Activated CD8-positive, alpha-beta T cell treated with anti-CD3 and anti-CD28 coated beads, Interleukin-2, amount 10 ng/mL, durations not matched to agents 7 days and 5 days (primary cell): ENCODE measurements at places on chromosomes 5 and 9.

- no peak for DNase-seq
Observed at GRCh38 chr9:113012492-113012891, 500 bp upstream of the ZNF883 start.

GRCh38 chr5:180105827-180106312 lies 34.3 kb upstream of the RNF130 start:
- DNase-seq, result no peak

GRCh38 chr5:1031306-1031959 lies 22.8 kb downstream of the NKD2 start:
- DNase-seq, result no peak

GRCh38 chr9:99259231-99259918 lies 37.3 kb downstream of the SEC61B start:
- peak; percentile 72 for DNase-seq

GRCh38 chr9:108543251-108543778 lies 312.5 kb downstream of the ACTL7B start:
- DNase-seq, result no peak

DNA sequence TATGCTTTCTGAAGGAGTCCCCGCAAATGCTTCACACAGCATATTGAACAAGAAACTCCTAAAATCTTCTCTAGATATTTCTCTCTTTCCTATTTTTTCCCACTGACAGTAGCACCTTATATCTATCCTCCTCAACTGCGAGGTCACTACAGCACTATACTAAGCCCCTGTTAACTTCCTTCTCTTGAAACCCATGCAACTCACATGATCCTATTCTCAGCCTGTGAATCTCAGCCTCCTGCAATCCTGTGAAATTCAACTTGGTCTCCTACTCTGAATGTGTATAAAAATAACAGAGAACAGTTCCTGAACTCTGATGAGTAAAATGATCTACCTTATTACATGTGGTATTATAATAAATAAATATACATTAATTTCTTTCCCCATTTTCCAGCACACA lies 6.1 kb upstream of the PLGRKT start:
- DNase-seq, result no peak

DNA sequence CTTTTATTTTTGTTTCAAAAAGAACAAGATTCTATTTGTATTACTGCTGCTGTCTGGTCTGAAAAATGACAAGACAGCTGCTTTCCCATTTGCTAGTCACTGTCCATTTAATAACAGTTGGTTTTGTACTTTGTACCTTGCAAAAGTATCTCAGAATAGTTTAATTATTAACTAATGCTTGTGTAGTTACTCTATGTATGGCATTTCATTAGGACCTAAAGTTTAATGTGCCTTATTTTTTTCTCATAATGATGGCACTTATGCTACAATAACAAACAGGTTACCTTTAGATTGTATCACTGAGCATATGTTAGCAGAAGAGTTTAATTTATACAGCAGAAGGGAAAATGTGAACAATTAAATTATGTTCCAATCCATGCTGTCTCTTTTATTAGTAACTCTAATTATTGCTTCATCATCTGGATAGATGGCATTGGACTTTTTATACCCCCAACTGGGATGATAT lies 134.2 kb downstream of the CDH10 start:
- DNase-seq, result no peak

GRCh38 chr5:55856516-55857246 lies 5.5 kb downstream of the IL31RA start:
- DNase-seq, result peak; percentile 65

- DNase-seq, result no peak
Observed at GRCh38 chr5:77915346-77915745, 139.2 kb upstream of the TBCA start.

GRCh38 chr5:156386976-156387375 lies 60.0 kb downstream of the SGCD start:
- no peak for DNase-seq

DNA sequence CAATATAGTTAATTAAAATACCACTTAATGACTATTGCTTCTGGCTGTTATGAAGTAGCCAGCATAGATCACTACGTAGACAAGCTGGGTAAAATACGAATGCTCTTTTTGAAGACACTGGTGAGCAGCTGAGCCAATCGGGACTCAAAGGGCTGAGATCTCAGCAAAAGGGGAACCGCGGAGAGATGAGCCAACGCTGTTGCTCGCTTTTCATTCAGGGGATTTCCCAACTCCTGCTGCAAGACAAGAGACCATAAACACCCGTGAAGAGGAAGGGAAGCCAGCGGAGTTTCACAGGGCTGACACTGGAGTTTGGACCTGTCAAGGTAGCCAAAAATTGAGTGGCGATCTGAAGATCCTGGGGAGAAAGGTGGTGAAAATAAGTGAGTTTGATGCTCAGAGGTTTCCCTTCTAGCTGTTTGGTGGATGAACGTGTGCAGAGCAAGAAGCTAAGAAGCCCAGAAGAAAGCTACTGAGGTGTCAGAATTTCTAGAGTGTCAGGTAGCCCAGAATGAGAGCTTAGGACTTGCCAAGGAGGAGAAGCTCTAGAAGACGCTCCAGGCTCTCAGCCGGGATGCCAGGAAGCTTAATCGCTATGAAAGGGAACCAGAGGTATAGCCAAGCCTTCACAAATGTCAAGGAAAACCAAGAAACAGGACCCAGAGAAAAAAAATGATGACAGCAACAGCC lies 79.6 kb upstream of the RNU6ATAC start:
- no peak for DNase-seq

GRCh38 chr9:14262827-14263226 lies 51.1 kb downstream of the NFIB start:
- DNase-seq, result no peak

DNA sequence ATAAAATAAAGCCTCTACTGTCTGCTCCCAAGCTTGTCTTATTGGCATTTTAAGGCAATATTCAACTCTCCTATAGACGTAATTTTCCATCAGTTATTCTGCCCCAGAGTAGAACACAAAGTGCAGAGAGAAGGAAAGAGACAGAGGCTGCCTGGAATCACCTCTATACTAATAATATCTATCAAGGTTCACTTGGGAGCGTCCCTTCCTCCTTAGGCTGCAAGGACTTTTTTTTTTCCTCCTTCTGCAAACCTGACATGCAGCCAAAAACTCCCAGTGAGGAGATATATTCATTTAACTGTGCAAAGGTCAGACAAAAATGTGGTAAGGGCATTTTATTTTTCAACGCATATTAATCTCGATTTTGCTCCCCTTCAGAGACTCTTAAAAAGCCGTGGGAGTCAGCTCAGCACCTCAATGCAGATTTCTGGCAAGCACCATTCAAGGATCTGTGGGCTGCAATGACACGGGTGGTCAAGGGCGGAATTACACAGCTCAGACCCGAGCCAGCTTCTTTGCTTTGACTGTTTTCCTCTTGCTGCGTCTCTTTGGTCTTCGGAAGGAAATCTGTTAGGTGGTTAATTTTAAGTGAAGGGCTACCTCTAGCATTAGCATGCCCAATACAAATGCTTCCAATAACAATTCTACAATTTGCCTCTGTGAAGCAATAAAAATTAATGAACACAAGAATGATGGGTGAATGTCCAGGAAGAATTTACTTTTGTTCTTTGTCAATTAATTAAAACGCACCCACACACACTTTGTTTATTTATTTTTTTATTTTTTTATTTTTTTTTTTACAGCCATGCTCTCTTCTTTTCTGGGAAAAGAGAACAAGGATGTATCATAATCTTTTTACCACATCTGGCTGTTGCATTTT lies 587.7 kb upstream of the GRAMD2B start:
- no peak for DNase-seq

DNA sequence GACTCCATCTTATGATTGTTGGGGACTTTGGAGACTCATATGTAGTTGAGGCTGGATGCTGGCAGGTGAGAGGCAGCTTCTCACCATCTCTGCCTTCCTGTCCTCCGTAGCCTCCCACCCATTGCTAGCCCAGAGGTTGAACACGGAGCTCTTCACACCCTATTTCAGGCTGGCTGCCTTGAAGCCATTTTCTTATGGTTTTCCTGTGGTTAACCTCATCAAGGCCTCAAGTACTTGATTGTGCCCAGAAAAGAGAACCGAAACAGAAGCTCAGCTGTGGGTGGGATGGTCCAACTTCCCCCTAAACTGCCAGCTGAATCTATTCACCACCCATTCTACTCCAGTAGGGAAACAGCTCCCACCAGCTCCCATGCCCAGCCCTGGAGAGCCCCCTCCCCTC lies 102.9 kb downstream of the LIFR start:
- DNase-seq, result peak; percentile 83

- DNase-seq, result no peak
Observed at GRCh38 chr5:74540622-74541021, 99.9 kb downstream of the ENC1 start.

DNA sequence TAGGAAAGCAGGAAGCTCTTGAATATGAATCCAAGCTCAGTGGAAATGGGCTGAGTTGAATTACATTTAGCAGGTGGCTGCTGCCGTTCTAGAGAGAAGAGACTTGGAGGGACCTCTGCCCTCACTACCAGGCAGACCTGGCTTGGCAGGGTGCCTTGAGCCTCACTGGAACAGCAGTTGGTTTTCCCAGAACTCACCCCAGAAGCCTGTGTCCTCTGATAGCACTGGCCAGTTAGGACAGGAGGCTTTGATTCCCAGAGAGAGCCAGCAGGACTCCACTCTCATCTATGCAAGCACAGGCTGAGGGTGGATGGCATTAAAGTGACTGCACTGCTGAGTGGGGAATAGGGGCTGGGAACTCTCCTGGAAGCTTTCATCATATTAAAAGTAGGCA lies 54.8 kb downstream of the PWWP2A start:
- no peak for DNase-seq

- no peak for DNase-seq
Observed at GRCh38 chr5:150285114-150285513, 4.5 kb downstream of the CAMK2A start.

- DNase-seq, result no peak
Observed at GRCh38 chr9:79001012-79001411, 570.8 kb upstream of the TLE4 start.

GRCh38 chr5:114469372-114469771 lies 107.5 kb downstream of the KCNN2 start:
- DNase-seq, result no peak

DNA sequence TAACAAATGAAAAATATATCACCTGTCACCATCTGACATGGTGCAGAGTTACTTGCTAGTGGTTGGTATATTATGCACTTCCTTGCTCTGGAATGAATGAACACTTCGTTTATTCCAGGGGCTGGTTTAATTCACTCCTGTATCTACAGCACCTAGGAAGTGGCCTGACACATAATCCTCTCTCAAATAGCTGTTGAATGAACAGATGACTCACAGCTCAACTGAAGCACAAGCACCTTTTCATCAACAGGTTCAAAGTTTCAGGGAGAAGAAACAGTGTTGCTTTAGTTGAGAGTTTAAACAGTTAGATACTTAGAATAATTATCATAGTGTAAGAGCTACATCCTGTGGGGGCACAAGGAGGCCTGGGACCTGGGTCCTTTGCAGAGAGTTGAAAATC lies 135.0 kb upstream of the DAP start:
- DNase-seq, result no peak

DNA sequence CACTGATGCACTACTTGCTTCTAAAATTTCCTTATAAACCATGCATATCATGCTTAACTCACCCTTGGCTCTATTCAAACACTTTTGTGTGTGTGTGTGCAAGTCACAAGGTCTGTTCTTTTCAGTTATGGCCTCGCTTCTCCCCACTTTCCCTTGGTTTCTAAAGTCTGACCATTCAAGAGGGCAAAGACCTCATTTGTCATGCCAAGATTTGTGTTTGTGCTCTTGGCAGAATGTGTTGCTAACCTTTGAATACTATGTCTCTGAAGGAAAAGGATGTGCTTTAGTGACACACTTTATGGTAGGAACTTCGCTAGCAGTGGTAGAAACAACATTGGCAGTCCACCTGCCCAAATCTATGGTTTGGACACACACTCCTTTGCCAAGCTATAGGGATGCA lies 50.4 kb downstream of the SNX18 start:
- no peak for DNase-seq
